NCI-H526 treated with DMSO at 0.1 percent for 48 hours (cell line): ENCODE measurements at places on chromosomes 4 and X.

- no peak for DNase-seq
Measured at GRCh38 chr4:66506985-66507384, 836.7 kb upstream of the EPHA5 start.

DNA sequence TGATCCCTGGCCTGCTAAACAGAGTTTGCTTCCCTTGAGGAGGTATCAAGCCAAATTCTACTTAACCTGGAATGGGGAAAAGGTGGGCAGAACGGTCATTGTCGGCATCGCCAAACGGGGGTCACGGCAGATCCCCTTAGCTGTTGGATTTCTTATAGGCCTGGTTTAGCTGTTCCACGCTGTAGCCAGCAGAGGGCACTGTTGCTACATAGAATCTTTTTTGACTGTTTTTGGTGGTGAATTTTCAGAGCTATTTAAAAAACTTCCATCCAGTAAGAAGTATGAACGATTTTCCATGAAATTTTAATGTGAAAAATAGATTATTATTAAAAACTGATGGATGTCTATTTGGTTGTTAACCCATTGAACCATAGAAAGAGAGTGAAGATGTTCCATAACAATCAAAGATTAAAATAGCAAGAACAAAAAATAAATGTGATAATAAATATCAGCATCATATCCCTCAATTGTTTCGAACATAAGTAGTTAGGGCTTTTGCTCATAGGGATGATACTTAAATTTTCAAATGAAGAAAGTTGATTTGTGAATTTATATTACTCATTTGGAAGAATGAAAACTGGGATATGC, 56.6 kb downstream of the LINC00632 start:
- DNase-seq: no peak

- no peak for DNase-seq
Measured at GRCh38 chrX:56751071-56751470, 22.0 kb downstream of the NBDY start.

GRCh38 chr4:185369731-185370130, 26.0 kb downstream of the LRP2BP start:
- no peak for DNase-seq

DNA sequence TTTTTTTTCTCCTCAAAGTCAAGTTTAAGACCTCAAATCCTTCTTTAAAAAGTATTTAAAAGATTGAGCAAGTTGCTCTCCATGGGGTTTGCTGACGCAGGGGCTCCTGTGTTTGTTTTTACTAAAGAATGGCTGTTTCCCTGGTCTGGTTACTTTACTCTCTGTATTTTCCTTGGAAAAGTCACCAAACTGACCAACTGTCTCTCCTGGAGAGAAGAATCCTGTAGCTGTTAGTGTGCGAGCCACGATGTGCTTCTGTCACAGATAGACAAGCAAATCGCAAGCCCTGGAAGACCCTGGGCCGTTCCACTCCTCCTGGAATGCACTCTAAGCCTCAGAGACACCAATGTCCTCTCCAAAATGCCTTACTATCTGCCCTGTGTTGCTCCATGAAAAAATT, 212.1 kb downstream of the CHIC2 start:
- DNase-seq: no peak

DNA sequence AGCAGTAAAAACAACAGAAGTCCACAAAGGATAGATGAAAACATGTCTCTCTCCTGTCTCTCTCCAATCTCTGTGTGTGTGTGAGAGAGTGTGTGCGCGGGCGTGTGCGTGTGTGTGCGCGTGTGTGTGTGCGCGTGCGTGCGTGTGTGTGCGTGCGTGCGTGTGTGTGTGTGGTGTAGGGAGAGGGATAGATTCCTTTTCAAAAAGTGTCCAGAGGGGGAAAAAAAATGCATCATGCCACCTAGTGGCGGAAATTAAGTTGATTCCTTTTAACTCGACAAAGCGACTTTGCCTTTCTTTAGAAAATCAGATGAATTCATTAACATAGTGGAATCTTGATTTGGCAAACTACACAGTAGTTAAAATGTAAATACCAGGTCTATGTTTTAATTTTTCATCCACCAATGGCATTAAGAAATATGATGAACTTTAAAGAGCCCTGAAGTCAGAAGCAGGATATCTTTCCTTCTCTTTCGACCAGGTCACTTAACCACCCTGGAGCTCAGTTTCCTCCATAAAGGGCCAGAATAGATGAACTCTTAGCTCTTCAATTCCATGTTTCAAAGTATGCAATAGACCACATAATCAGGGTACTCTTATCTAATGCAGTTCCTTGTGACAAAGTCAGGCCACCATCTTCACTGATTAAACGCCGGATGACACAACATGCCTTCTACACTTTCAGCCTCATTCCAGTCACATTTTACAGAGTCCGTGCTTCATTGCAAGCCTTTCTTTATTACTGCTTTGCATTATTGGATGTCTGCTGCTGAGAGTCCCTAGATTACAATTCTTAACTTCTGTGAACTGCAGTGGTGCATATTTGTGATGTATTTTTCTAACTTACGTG, 162.8 kb downstream of the FBXO8 start:
- peak; percentile 42 for DNase-seq

DNA sequence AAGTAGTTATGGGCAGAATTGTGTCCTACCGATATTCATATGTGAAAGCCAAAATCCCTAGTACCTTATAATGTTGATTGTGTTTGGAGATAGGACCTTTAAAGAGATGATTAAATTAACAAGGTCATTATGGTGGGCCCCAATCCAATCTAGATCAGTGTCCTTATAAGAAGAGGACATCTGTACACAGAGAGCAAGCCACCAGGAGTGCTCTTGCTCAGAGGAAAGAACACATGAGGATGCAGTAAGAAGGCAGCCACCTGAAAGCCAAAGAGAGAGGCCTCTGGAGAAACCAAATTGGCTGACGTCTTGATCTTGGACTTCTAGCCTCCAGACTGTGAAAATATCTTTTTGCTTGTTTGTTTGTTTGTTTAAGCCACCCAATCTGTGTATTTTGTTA, 1290.8 kb upstream of the PABPC4L start:
- DNase-seq: no peak

DNA sequence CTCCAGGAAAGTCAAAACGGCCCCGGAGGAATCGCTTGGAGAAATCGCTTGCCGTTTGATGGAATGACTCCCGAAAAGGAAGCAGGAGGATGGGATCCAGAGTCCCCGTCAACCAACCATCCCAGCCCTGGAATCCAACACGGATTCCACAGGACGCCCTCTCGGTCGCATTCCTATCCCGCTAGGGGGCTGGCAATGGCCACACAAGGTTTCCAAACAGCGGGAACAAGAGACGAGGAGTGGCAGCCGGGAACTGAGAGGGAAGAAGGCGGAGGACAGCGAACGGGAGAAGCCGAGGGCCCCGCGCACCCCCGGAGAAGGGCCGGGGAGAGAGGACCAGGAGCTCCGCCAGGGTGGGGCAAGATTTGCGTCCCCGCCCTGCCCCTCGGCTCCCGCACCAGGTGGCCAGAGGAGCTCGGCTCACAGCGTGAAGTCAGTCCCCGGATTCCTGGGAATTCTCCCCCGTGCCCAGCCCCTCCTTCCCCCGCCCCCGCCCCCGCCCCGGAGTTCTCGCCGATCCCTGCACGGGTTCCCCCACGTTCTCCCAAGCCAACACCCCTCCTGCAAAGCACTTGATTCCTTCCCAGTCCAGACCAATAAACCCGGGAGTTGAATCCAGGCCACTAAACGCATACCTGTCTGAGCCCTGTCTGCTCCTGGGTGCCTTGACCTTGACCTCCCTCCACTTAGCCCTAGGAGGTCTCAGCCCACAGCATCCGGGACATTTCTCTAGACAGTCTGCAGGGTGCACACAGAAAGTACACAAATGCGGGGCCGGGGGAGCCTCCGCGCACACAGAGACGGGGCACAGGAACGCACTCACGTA, 1.4 kb downstream of the PDZD4 start:
- DNase-seq: no peak

GRCh38 chrX:20954014-20954413, 420.2 kb upstream of the CNKSR2 start:
- DNase-seq: no peak

DNA sequence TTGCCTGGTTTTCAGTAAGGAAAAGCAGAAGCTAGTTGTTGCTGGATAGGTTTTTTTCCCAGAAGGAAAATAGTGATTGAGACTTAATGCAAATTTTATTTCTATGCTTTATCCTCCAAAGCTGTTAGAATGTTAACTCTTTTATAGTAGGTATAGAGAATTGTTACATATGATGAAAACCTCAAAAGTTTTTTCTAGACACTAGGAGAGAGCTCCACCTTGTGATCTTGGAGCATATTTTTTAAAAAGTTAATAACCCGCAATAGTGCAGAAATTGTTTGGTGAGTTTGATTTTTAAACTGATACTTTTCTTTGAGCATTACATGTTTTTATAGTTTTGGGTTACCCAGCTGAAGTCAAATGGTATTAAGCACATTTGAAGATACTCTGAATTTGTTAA, 56.5 kb downstream of the STAG2 start:
- no peak for DNase-seq
